ENCODE measurements at places on chromosomes 12 and 14.

GRCh38 chr14:54129850-54130640, 173.4 kb upstream of the BMP4 start:
- no peaks in the 10 kb centered on the region for H3K27me3 ChIP-seq
- no peak overlapping the region for H3K4me3 ChIP-seq
- no peaks in the 10 kb centered on the region for H3K36me3 ChIP-seq
- H3K27ac ChIP-seq: no peak overlapping the region

DNA sequence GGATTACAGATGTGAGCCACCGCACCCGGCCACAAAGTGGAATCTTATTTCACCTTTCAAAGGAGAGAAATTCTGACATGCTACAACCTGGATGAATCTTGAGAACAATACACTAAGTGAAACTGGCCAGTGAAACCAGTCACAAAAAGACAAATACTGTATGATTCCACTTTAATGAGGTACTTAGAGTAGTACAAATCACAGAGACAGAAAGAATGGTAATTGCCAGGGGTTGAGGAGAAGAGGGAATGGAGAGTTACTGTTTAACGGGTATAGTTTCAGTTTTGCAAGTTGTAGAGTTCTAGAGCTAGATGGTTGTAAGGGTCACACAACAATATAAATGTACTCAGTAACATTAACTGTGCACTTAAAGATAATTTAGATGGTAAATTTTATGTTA, 33.4 kb downstream of the ADIPOR2 start:
- H3K27ac ChIP-seq: no peak overlapping the region
- H3K4me3 ChIP-seq: no peak overlapping the region
- DNase-seq: no peak
- peaks cover 6% of the 10 kb centered on the region for H3K4me1 ChIP-seq
- no peaks in the 10 kb centered on the region for H3K27me3 ChIP-seq
- H3K36me3 ChIP-seq: no peaks in the 10 kb centered on the region

- H3K36me3 ChIP-seq: no peaks in the 10 kb centered on the region
- no peak overlapping the region for H3K4me3 ChIP-seq
- H3K4me1 ChIP-seq: peaks cover 8% of the 10 kb centered on the region
- no peak overlapping the region for H3K27ac ChIP-seq
- no peaks in the 10 kb centered on the region for H3K27me3 ChIP-seq
These were observed 49.2 kb downstream of the BRMS1L start for GRCh38 chr14:35875296-35875695.

- H3K36me3 ChIP-seq: no peaks in the 10 kb centered on the region
- no peak for DNase-seq
- no peak overlapping the region for H3K4me3 ChIP-seq
- H3K27ac ChIP-seq: no peak overlapping the region
- H3K27me3 ChIP-seq: no peaks in the 10 kb centered on the region
- H3K4me1 ChIP-seq: no peaks in the 10 kb centered on the region
These were observed 264.3 kb downstream of the PRKD1 start for GRCh38 chr14:29663281-29663801.
